ENCODE measurements at places on chromosomes 6 and 20. TPM values are rescaled to one million over a fixed set of nuclear protein-coding genes. Genes with fewer than 3 reads are reported as not detected.

FGD2 gene
- 1.7 TPM for total RNA-seq

- H3K4me3 ChIP-seq, result no peak overlapping the region
- H3K36me3 ChIP-seq, result no peaks in the 10 kb centered on the region
- H3K27ac ChIP-seq, result no peak overlapping the region
- DNase-seq, result no peak
- H3K4me1 ChIP-seq, result no peaks in the 10 kb centered on the region
- H3K27me3 ChIP-seq, result no peaks in the 10 kb centered on the region
These were observed 678.1 kb upstream of the ID4 start for GRCh38 chr6:19159089-19159488.

TBXT gene
- total RNA-seq, result not detected

GRCh38 chr6:44234101-44235025 lies 11.0 kb downstream of the SLC29A1 start:
- H3K4me3 ChIP-seq, result no peak overlapping the region
- no peaks in the 10 kb centered on the region for H3K27me3 ChIP-seq

DNA sequence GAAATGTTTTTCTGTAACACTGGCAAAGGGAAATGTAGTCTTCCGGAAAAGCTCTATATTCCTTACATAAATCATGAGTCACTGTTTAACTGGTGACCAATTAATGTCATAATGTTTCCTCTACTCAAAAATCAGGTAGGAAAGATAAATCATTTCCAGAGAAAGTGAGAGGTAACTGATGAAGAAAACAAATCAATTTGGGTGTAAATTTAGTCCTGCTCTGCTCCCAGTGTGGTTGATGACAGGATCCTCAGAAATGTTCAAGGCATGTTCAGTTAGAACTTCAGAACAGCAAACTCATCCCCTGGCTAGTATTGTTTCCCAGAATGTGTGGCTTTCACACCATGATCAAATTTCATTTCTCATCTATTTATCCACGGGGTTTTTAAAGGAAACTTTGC lies 38.8 kb upstream of the SPACA1 start:
- H3K4me1 ChIP-seq, result peaks cover 12% of the 10 kb centered on the region
- no peak overlapping the region for H3K4me3 ChIP-seq
- no peaks in the 10 kb centered on the region for H3K36me3 ChIP-seq
- no peak overlapping the region for H3K27ac ChIP-seq
- no peak for DNase-seq

GRCh38 chr6:28658475-28659249 lies 133.0 kb downstream of the GPX5 start:
- no peaks in the 10 kb centered on the region for H3K36me3 ChIP-seq

- DNase-seq, result no peak
- no peak overlapping the region for H3K4me3 ChIP-seq
- H3K36me3 ChIP-seq, result no peaks in the 10 kb centered on the region
- H3K27ac ChIP-seq, result no peak overlapping the region
These were observed 28.4 kb upstream of the GCLC start for GRCh38 chr6:53573299-53573698.

SOX12 gene
- total RNA-seq, result 8.3 TPM

OR2H2 gene
- total RNA-seq, result not detected

GSTA3 gene
- total RNA-seq, result not detected

- H3K4me1 ChIP-seq, result peaks cover 5% of the 10 kb centered on the region
- H3K4me3 ChIP-seq, result no peak overlapping the region
- peaks cover 49% of the 10 kb centered on the region for H3K27me3 ChIP-seq
- H3K27ac ChIP-seq, result no peak overlapping the region
- no peak for DNase-seq
- peaks cover 8% of the 10 kb centered on the region for H3K36me3 ChIP-seq
These were observed 17.6 kb upstream of the CDKN1A start for GRCh38 chr6:36660771-36661471.

OR12D3 gene
- not detected for total RNA-seq

DNA sequence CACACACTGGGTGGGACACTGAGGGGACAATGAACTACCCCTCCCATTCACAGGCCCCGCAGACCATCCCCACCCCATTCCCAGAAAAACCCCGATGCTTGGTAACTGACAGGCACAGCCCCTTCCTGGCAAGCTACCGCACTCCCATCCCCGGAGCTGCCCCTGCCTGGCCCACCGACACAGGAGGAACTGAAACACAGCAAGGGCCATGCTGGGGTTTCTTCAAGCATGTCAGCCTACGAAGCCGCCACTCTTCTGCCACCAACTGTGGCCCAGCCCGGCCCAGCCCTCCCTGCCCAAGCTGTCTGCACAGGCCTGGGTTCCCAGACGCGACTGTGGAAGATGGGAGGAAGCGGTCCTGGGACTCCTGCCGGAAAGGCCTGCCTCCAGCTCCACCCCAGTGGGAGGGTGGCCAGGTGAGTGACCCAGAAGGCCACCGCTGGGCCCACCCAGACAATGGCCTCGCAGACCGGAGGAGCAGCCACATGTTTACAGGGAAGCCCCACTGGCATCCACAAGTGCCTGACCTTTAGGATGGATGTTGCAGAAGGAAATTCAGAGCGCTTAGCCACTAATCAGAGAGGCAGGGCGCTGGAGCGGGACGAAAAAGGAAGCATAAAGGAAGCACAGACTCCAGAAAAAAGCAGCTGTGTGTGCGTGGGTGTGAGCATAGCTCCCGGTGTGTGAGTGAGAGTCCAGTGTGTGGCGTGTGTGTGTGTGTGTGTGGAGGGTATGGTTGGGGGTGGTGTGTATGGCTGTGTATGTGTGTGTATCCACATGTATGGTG lies 91.6 kb downstream of the PRND start:
- peaks cover 2% of the 10 kb centered on the region for H3K36me3 ChIP-seq
- H3K27ac ChIP-seq, result peak overlapping the region; percentile 100
- no peak for DNase-seq
- H3K27me3 ChIP-seq, result no peaks in the 10 kb centered on the region
- peak overlapping the region; percentile 96 for H3K4me3 ChIP-seq
- H3K4me1 ChIP-seq, result peaks cover 64% of the 10 kb centered on the region

HNF4A gene
- not detected for total RNA-seq

CAGE1 gene
- 0.60 TPM for total RNA-seq

- peaks cover 5% of the 10 kb centered on the region for H3K4me1 ChIP-seq
- no peak overlapping the region for H3K27ac ChIP-seq
- no peaks in the 10 kb centered on the region for H3K36me3 ChIP-seq
These were observed 15.2 kb upstream of the TOX2 start for GRCh38 chr20:43899274-43900120.

- H3K27me3 ChIP-seq, result peaks cover 36% of the 10 kb centered on the region
- DNase-seq, result no peak
- H3K4me3 ChIP-seq, result no peak overlapping the region
- no peak overlapping the region for H3K27ac ChIP-seq
These were observed 135.1 kb upstream of the CNR1 start for GRCh38 chr6:88301256-88301655.

DNA sequence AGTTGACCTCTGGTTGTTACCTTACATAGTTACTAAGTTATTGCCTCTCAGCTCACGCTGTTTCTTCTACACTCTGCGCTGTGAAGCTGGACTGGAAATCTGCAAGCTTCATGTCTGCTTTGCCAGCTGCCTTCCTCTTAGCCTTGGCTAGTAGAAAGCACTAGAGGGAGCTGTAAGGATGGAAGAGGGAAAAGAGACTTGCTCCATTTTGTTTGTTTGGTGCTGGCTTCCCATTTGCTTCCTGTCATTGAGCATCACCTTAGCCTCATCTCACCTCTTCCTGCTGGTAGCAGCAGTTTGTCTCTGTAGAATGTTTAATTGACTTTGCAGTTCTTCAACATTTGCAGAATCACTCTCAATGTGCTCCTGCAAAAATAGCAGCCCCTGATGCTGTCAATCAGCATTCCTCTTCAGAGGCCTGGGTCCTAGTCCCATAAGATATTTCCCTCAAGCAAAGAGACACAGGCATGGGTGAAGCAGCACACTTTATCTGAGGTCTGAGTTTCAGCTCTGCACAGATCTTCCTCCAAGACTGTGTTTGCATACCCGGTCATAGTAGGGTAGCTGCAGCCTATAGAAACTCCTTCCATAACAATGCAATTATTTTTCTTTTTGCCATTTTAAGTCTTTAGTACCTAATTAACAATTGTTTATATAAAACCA lies 302.2 kb upstream of the EPHA7 start:
- DNase-seq, result no peak
- no peak overlapping the region for H3K4me3 ChIP-seq
- H3K36me3 ChIP-seq, result no peaks in the 10 kb centered on the region
- H3K27me3 ChIP-seq, result no peaks in the 10 kb centered on the region
- no peaks in the 10 kb centered on the region for H3K4me1 ChIP-seq
- no peak overlapping the region for H3K27ac ChIP-seq

DNA sequence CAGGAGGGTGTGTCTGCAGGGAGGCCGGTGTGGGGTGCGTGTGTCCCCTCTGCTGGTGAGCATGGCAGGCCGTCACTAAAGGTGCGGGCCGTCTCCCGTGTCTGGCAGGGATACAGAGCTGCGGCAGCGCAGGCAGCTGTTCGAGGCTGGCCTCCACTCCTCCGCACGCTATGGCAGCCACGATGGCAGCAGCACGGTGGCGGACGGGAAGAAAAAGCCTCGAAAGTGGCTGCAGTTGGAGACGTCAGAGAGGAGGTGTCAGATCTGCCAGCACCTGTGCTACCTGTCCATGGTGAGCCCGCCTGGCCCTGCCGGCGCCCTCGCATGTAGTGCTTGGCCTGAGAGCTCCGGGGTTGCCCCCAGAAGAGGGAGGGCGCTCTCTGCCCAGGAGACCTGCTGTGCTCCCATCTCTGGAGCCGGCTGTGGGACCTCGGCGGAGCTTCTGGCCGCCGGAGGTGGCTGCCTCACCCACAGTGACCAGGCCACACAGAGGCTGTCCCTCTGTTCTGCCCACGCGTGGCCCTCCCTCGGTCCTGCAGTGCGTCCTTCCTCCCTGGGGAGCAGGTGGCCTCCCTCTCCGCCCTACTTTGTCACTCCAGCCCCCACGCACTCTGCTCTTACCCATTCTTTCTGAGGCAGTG lies 149.6 kb downstream of the DTNBP1 start:
- H3K36me3 ChIP-seq, result peaks cover 5% of the 10 kb centered on the region
- peak overlapping the region; percentile 67 for H3K27ac ChIP-seq

DNA sequence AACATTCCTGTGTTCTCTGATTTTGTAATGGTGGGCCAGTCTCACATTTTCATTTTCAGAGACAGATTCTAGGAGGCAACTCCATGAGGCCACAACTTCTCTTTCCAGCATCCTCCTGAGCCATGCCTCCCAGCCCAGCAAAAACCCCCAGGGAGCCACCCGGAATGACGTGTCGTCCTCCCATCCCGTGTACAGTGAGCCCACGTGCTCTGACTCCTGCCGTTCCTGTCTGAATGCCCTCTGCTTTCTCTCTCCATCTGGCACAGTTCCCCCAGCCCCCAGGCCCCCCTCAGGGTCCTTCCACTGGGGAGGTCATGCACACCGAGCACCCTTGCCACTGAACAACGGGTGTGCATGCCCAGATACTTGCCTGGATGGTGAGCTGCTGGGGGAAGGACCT lies 38.0 kb downstream of the C20orf203 start:
- H3K27me3 ChIP-seq, result peaks cover 4% of the 10 kb centered on the region
- no peak overlapping the region for H3K4me3 ChIP-seq
- H3K27ac ChIP-seq, result no peak overlapping the region
- H3K4me1 ChIP-seq, result peaks cover 5% of the 10 kb centered on the region
- no peak for DNase-seq
- no peaks in the 10 kb centered on the region for H3K36me3 ChIP-seq

MCCD1 gene
- not detected for total RNA-seq

GABRR1 gene
- not detected for total RNA-seq

Data from T-helper 17 cell (primary cell).